ENCODE measurements at places on chromosomes 16 and 17. TPM values are rescaled to one million over a fixed set of nuclear protein-coding genes. Genes with fewer than 3 reads are reported as not detected.
A peak's percentile ranks its signal among the peaks of the same experiment; 100 is the strongest.

- DNase-seq: no peak
Measured at GRCh38 chr16:2884041-2884451, 1.0 kb downstream of the FLYWCH2 start.

DNA sequence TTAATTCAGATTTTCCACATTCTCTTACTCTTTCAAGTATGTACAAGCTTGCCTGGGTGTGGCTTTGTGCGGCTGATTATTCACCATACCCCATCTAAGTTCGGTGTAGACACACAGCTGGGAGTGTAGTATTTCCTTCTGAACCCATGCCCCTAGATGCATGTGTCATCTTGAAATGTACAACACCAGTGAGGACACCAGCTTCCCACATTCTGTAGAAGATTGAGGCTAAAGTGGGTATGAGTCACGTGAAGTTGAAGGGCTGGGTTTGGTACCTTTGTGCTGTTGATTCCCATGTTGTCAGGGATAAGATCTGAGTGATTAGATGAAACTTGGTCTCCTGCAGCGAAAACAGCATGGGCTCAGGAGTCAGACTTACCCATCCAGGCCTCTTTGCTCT, 14.6 kb upstream of the DHX8 start:
- DNase-seq: no peak

The SECTM1 gene
- 2.1 TPM for total RNA-seq

The TP53TG3B gene
- not detected for total RNA-seq

The TBC1D3E gene
- total RNA-seq: not detected

- DNase-seq: peak; percentile 91
Measured at GRCh38 chr17:83153681-83154310, 74.4 kb downstream of the METRNL start.

DNA sequence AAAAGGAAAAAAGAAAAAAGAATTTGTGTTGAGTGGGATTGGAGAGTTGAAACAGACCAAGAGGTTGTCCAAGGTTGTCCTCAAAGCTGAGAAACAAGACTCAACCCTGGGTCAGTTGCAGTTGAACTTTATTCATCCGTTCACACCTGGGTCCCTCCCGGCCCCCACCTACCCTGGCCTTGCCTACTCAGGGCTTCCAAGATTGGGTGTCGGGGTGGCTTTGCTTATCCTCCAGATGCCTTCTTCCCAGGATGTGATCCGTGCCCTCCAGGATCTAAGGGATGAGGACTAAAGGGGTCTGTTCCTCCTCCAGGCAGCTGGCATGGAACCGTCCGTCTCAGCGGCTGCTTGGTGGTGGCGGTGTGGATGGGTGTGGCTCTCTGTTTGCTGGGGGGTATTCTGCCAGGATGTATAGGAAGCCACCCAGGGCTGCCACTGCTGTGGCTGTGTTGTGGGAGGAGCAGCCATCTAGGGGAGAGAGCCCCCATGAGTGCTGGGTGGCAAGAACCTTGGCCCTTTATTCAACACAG, 10.3 kb upstream of the NAGPA start:
- peak; percentile 57 for DNase-seq

GRCh38 chr17:47229535-47230443, 20.6 kb downstream of the MYL4 start:
- DNase-seq: no peak

The EFNB3 gene
- 4.1 TPM for total RNA-seq

- no peak for DNase-seq
Measured at GRCh38 chr17:59619035-59619297, 729 bp upstream of the CLTC start.

The CNTD1 gene
- not detected for total RNA-seq

- DNase-seq: peak; percentile 42
Measured at GRCh38 chr16:11685844-11686618, 17.8 kb downstream of the SNN start.

DNA sequence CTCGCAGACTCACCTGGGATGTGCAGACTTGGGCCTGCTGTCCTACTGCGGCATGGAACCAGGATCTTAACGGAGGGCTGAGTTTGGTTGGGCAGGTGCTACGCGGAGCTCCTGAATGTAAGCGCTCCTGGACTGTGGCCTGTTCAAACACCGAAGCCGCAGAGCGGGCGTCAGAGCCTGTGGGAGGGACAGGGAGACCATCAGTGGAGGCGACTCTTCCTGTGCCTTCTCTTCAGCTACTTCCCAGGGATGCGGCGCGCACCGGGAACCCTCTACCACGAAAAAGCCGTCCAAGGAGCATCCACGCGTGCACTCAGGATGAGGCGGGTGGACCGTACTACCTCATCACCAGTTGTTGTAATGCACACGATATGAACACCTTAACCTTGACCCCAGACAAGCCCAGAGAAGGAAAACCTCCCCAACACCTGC, 2.0 kb downstream of the USP36 start:
- no peak for DNase-seq

DNA sequence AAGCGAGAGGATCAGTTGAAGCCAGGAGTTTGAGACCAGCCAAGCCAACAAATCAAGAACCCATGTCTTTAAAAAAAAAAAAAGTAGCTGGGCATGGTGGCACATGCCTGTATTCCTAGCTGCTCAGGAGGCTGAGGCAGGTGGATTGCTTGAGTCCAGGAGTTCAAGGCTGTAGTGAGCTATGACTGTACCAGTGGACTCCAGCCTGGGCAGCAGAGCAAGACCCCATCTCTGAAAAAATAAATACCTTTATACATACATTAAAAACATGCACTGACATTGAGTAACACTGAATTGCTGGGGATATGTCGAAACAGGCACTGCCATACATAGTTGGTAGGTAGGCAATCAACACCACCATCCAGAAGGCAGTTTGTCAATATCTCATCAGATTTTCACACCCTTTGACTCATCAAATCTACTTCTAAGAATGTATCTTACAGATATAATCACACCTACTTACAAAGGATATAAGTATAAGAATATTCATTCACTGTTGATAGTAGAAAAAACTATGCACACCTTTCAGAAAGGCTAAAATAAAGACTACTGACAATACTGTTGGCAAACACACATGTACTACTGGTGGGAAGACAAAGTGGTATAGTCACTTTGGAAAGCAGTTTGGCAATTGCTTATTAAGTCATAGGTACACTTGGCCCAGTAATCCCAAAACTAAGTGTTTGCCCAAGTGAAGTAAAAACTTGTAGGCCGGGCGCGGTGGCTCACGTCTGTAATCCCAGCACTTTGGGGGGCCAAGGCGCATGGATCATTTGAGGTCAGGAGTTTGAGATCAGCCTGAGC, 6.4 kb upstream of the CEP20 start:
- no peak for DNase-seq

DNA sequence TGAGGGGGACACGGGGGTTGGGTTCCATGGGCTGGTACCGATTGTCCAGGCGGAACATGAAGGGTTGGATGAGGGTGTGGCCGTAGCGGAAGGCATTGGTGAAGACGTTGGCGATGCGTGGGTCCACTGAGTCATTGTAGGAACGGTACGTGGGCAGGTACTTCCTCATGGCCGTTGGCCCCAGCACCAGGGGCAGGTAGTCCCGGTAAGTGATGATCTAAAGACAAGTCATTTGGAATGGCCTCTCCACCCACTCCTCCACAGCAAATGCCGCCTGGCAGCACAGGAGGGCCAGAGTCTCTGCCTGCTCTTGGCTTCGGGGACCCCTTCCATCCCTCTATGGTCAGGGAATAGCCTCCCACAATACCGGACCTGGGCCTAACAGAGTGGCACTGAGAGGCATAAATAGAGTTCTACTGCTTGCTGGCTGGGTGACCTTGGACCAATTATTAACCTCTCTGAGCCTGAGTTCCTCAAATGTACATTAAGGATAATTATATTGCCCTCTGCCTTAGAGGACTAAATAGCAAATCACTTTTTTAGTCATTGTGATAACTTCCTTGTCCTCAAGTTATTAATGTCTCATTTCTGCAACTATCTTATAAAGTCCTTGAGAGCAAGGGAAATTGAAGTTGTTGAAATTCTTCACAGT, 7.2 kb downstream of the MPO start:
- DNase-seq: peak; percentile 81

- no peak for DNase-seq
Measured at GRCh38 chr16:66919569-66920298, 1.0 kb upstream of the CDH16 start.

DNA sequence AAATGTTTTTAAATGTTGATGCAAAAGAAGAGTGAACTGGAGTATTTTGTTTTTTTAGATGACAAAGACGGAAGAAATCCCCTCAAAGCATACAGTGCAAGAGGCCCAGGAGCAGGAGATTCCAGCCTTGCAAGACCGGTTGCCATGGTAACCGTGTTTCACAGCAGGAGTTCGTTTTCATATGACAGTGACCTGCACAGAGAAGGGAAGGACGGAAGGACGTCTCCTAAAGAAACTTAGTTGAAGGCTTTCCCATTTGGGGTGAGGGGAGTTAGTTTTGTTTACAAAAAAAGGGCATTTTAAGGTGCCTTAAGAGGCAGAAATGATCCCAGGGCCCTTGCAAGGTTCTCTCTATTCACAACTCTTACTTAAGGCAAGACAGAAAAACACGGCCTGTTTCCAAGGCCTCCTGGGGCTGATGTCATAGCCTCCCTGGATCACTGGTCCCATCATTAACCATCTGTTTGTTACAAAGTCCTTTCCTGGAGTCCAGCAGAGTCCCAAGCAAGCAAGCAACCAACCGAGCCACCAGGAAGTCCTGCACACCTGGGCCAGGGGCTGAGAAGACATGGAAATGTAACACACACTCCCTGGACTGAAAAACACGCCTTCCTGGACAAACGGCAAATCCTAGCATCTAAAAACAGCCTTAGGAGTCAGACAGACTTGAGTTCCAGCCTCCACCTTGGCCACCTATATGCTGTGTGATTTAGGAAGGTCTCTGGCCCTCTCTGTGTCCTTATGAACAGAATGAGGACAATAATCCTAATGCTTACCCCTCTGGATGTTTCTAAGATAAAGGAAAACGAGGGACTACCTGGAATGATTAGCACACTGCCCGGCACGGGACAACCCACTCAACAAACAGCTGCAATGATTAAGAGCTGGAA, 30.3 kb upstream of the RPH3AL start:
- no peak for DNase-seq

- no peak for DNase-seq
Measured at GRCh38 chr16:88581033-88581432, 10.8 kb downstream of the ZC3H18 start.

The FAM171A2 gene
- total RNA-seq: 14.8 TPM

DNA sequence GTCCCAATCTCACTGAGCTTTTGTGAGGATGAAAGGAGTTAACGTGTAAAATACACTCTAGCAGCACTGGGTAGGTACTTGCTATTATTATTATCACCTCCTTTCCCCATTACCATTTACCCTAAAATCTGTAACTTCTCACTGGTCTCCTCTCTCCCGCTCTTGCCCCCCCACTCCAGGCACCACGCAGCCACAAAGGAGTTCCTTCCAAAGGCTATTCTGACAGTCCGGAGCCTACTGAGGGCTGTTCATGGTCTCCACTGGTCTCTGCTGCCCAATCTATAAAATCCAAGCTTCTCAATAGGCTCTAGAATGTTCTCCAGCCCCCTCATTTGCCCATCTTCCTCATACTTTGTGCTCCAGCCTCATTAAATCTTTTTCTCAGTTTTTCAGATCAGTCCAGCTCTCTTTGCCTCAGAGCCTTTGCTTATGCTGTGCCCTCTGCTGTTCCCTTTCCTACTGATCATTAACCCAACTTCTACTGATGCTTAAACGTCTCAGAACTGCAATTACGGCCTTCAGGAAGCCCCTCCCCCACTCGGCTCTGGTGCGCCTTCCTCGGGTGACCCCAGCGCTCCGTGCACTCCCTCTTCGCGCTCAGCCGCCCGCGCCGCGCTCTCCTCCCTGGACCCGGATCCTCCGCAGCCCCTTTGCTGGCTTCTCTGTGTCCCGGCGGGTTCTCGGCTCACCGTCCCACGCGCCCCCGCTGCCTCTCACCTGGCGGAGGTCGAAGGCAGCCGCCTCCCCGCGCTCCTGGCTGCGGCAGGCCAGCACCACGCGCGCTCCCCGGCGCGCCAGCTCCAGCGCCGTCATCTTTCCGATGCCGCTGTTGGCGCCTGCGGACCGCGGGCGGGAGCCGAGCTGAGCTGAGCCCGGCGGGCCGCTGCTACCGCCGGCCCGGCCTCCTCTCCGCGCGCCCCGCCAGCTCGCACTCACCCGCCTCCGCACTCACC, 737 bp downstream of the DHRS13 start:
- DNase-seq: no peak

DNA sequence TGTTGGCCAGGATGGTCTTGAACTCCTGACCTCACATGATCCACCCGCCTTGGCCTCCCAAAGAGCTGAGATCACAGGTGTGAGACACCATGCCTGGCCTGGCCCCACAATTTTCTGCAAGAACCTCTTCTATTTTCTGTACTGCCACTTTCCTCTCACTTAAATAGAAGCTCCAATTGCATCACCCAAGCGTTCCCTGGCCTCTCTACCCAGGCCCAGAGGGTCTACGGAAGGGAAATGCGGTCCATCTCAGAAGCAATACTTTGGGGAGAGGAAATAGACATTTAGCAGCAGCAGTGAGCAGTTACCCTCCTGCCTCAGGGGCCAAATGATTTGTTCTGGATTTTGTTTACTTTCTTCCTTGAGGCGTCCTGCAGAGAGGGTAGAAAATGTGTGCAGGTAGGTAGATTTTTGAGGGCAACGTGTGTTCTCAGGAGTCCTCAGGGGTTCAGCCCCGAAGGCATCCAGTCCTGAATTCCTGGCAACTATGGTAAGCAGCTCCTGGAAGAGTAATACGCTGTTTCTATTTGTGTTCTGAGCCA, 11.0 kb downstream of the SLC6A4 start:
- no peak for DNase-seq

The TNP2 gene
- not detected for total RNA-seq

- peak; percentile 5 for DNase-seq
Measured at GRCh38 chr16:50678531-50678930, 2.6 kb downstream of the SNX20 start.

The KRT12 gene
- total RNA-seq: not detected

The GPR139 gene
- total RNA-seq: not detected

The DRC7 gene
- total RNA-seq: not detected

- DNase-seq: no peak
Measured at GRCh38 chr16:53053967-53054669, 673 bp upstream of the CHD9 start.

The MEOX1 gene
- 0.07 TPM for total RNA-seq

DNA sequence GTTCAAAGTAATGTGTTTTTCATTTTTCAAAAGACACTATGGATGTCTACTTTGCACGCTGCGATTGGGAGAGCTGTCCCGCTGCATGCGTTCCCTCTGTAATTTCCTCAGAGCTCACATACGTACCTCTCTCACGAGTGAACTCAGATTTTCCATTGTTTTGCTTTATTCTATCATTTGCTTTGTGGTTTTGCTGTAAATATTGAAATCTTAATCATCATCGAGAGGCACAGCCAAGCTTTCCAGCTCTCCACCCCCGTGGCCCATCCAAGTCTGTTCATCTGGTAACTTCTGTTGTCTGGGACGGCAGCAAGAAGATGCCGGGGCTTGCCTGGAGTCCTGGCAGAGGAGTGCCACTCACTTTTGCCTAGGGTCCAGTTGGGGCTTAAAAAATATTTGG, 21.1 kb downstream of the TMC6 start:
- no peak for DNase-seq

DNA sequence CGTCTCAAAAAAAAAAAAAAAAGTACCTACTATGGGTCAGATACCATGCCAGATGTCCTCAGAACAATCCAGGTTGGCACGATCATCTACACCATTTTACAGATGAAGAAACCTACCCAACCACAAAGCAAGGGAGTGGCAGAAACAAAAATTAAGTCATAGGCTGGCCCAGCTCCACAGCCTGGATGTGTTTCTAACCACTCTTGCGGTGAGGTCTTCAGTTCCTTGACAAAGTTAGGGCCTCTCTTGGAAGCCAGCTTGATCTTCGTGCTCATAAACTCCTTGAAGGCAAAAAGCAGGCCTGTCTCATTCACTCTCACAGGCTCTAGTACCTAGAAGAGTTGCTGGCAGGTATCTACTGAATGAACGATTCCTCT, 6.2 kb downstream of the GGA2 start:
- DNase-seq: no peak

GRCh38 chr16:80938004-80938878, 68.4 kb downstream of the CMC2 start:
- DNase-seq: no peak

All from chondrocyte (in vitro differentiated cells).